Prostate gland (tissue), 2 donors: ENCODE measurements at places on chromosomes 16 and 17. TPM values are rescaled to one million over a fixed set of nuclear protein-coding genes. Genes with fewer than 3 reads are reported as not detected.
A peak's percentile ranks its signal among the peaks of the same experiment; 100 is the strongest.

The RHBDL3 gene
- total RNA-seq, result 0.77 TPM

The ITGAL gene
- total RNA-seq, result 12.7 TPM

DNA sequence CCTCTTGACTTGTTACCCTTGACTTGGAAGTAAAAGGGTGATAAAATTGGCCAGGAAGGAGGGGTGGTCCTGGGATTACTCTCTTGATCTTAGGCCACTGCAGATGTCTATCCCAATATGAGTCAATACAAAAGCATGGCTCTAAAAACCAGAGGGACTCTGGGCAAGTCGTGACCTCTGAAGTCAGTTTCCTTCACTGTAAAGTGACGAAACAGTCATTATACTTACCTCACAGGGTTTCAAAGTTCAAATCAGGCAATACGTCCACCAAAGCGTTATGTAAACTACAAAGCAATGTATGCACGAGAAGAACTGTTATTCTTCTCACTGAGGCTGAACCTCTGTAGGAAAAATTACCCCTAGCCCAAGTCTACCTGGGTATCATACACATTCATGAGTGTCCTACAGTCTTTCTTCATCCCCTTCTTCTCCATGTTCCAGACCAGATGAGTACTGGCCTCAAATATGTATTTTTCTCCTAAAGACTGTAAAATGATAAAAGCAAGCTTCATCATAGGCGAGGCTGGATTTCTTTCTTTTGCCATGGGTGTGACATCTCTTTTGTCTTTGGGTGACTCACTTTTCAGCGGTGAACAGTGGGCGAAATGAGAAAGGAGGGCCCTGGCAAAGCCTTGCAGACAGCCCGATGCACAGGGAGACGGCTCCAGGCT is 34.5 kb upstream of the CLEC18B start:
- no peak for DNase-seq

GRCh38 chr17:49407981-49408501 is 6.6 kb downstream of the PHB1 start:
- DNase-seq, result peak; percentile 55

- no peak for DNase-seq
These were observed 4.8 kb downstream of the P2RX1 start for GRCh38 chr17:3911271-3912053.

GRCh38 chr16:15545544-15545943 is 97.4 kb downstream of the MARF1 start:
- no peak for DNase-seq

The CD68 gene
- 12.3 TPM for total RNA-seq

DNA sequence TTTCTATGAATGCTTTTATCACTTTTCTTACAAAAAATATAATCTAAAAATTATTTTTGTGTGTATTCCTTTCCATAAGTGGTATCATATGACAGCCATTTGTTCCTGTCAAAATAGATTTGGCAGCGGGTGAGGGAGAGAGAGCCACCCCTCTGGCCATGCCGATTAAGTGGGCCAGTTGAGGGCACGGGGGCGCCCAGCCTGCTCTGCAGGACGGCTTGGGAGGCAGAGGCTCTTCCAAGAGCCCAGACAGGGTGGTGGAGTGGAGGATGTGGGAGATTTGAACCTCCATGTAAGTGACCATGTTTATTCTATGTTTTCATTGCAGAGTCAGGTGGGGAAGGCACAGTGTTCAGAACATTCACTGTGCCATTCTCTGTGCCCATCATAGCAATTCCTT is 88.8 kb downstream of the IRX3 start:
- no peak for DNase-seq

DNA sequence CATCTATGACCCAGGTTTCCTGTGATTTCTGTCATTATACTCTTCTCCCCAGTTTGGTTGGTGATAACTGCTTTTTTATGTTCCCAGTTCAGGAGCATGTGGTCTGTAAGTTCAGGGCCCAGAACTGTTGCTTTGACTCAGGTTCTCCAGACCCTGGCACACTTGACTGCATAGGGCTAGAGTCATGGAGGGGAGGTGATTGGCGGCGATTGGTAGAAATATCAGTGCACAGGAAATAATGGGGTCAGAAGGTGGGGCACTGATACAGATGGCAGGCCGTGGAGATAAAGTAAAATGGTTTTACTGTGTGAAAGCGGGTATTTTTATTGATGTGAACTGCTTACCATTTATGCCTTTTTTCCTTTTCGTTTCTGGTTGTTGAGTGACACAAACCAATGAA is 28.7 kb downstream of the TAC4 start:
- DNase-seq, result no peak

The FN3K gene
- total RNA-seq, result 16.9 TPM

The KIF19 gene
- total RNA-seq, result 0.62 TPM

- DNase-seq, result no peak
These were observed 32.9 kb upstream of the ANKRD40CL start for GRCh38 chr17:50800196-50800700.

DNA sequence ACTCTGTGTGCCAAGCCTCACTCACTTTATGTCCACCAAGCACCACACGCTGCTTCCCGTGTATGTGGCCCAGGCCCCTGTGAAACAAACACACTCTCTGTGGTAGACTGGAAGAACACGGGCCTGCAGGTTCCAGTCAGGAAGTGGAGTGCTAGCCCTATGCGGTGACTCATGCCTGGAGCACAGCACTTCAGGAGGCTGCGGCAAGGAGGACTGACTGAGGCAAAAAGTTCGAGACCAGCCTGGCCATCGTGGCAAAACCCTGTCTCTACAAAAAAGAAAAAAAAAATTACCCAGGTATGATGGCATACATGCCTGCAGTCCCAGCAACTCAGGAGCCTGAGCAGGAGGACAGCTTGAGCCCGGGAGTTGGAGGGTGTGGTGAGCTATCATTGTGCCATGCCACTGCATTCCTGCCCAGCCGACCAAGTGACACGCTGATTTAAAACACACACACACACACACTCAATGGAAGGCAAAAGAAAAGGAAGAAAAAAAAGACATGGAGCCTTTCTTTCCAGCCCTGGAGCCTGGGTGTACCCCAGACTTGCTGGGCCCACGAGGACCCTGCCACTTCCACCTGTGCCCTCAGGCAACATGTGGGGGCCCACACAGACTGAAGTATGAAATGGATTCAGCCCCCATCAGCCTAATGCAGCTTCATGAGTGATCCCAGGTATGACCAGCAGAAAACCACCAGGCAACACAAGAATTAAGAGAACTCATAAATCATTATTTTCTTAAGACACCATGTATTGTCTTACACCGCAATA is 126.6 kb downstream of the ANKRD11 start:
- DNase-seq, result no peak

The CORO6 gene
- 33.5 TPM for total RNA-seq

- no peak for DNase-seq
These were observed 27.4 kb downstream of the CDRT15 start for GRCh38 chr17:14209215-14209614.

DNA sequence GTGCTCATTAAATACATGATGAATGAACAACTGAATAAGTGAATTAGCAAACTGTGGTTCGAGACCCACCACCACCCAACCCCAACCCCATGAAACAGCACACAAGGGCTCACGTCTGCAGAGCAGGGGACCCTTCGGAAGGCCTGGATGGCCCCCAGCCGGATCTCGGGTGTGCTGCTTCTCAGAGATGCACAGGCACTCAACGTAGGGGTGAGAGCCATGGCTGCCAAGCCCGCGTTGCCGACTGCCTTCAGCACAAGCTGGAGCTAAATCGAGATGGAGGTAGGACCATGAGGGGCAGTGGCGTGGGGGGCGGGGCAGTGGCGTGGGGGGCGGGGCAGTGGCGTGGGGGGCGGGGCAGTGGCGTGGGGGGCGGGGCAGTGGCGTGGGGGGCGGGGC is 93.2 kb downstream of the LITAF start:
- DNase-seq, result no peak

- no peak for DNase-seq
These were observed 329.7 kb downstream of the HS3ST3B1 start for GRCh38 chr17:14630621-14631020.

The CCL5 gene
- 1.2 TPM for total RNA-seq

DNA sequence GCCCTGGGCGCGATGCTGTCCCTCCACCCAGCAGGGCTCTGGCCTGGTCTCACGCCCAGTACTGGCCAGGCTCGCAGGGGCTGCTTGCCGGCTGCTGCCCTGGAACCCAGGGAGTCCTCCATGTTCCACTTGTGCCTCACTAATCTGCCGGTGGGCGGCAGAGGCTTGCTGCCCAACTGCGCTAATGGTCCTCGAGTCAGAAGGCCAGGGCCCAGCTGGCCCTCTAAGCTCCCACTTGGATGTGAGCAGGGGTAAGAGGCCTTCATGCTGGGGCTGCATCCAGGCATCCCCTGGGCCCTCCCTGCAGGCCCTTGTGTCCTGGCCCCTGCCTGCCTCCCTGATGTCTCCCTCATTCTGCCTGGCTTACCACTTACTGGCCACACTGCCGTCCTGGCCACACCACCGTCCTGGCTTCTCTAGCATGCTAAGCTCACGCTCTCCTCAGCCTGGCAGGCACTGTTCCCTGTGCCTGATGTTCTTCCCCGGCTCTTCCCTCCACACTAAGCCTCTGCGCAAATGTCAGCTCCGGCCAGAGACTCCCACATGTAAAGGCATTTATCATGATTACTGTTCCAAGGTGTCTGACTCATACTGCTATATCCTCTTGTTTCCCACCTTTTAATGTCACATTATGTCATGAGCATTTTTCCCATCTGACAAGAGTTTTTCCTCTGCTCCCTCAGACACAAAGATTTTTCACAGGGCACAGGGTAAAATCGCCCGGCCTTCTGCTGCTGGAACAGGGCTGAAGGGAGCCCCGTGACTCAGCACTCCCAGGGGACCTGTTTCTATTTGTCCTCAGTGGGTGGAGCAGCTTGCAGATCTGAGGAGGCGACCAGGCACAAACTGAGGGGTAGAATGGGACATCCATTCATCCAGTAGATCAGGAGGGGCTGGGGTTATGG is 15.9 kb downstream of the B9D1 start:
- no peak for DNase-seq

The EVPLL gene
- 1.7 TPM for total RNA-seq

GRCh38 chr16:81461243-81461642 is 16.6 kb downstream of the CMIP start:
- no peak for DNase-seq

DNA sequence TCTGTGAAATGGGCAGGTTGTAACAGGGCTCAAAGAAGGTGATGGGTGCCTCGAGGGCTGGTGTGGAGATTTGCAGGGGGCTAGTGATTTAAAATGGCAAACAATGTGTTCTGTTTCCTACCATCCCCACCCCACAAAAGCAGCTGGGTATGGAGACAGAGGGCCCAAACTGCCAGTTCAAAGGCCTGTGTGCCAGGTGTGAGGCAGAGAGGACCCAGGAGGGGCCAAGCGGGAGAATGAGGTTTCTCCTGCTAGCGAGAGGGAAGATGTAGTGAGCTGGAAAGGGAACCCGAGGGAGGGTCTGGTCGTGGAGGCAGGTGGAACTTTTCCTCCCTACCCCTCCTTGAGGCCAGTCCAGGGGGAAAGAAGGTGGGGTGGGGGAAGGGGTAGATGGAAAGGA is 39.4 kb downstream of the LAT start:
- no peak for DNase-seq

DNA sequence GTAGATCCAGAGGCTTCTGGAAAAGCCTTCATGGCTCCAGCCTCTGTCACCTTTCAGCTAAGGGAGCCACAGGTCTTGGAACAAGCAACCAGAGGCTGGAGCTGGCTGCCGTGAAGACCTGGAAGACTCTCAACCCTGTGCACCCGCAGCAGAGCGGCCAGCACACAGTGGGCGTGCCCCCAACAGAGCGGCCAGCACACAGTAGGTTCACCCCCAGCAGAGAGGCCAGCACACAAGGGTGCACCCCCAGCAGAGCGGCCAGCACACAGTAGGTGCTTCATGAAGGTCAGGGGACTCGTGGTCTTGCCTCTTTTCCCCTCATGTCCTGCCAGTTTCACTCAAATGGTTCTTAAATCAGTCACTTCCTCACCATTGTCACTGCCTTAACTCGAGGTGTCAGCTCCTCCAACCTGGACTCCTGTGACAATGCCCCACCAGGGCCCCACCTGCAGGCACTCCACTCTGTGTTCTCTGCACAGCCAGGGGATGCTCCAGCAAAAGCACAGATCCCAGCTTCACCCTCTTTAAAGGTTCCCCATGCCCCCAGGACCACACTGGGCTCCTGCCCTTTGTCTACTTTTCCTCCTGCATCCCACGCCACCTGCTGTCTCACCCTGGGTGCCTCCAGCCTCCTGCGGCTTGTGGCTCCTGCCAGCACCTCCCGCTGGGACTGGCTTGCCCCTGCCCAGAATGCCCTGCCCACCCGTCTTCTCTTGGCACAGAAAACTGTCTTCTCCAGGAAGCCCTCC is 42.4 kb upstream of the DOC2B start:
- no peak for DNase-seq

The MYH8 gene
- total RNA-seq, result 0.40 TPM

DNA sequence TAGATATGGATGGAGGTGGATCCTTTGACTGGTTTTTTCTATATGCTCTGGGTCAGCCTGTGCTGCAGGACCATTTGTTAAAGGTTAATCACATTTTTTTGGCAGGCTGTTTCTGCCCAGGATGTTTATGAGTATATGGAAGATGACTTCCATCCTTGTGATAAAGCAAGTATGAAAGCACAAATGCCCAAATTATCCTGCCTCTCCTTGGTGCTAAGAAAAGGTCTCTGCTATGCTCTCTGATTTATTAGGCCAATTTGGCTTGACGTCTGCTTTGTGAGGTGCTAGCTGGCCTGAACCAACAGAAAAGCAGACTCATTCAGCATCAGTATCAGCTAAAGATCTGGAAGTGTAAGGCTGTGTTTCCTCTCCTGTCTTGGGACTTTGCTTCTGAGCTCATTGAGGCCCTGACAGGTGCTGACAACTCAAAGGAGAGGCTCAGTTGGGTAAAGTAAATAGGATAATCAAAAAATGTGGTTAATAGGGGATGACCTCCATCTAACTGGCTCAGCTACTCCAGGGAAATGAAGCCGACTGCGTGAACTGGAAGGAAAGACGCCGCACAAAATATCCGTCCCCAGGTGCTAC is 15.2 kb downstream of the ANKRD40 start:
- DNase-seq, result no peak

DNA sequence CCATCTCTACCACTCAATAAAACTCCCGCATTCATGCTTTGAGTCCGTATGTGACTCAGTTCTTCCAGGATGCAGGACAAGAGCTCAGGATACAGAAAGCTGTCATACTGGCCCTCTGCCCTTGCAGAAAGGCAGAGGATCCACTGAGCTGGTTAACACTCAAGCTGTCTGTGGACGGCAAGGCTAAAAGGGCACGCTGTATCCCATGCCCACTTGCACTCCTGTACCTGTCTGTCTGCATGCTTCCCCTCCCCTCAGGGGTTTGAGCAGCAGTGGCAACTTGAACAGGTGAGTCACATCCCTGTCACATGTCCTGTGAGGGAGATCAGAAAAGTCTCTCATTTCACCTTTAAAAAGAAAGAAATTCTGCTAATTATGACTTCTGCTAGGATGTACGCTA is 293.8 kb downstream of the HS3ST3B1 start:
- no peak for DNase-seq

- no peak for DNase-seq
These were observed 19.0 kb upstream of the CPHXL start for GRCh38 chr16:75745242-75745641.
